ENCODE measurements at places on chromosomes 5 and 9.
A peak's percentile ranks its signal among the peaks of the same experiment; 100 is the strongest.

DNA sequence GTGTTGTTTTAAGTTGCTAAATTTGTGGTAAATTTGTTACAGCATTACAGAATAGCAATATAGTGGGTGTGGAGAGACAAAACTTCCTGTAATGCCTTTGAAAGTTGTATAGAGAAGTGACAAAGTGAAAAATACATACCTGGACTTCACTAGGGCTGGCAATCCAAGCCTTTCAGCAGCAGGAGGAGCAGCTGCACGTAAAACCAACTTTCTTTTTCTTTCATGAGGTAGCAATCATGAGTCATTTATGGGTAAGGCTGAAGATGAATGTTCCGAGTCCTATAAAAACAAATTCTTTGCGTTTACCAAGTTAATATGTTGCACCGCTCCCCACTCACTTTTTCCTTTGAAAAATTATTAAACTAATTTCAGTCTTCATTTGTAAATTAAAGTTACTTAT is 1138.2 kb downstream of the TAF11L14 start:
- no peak for DNase-seq

DNA sequence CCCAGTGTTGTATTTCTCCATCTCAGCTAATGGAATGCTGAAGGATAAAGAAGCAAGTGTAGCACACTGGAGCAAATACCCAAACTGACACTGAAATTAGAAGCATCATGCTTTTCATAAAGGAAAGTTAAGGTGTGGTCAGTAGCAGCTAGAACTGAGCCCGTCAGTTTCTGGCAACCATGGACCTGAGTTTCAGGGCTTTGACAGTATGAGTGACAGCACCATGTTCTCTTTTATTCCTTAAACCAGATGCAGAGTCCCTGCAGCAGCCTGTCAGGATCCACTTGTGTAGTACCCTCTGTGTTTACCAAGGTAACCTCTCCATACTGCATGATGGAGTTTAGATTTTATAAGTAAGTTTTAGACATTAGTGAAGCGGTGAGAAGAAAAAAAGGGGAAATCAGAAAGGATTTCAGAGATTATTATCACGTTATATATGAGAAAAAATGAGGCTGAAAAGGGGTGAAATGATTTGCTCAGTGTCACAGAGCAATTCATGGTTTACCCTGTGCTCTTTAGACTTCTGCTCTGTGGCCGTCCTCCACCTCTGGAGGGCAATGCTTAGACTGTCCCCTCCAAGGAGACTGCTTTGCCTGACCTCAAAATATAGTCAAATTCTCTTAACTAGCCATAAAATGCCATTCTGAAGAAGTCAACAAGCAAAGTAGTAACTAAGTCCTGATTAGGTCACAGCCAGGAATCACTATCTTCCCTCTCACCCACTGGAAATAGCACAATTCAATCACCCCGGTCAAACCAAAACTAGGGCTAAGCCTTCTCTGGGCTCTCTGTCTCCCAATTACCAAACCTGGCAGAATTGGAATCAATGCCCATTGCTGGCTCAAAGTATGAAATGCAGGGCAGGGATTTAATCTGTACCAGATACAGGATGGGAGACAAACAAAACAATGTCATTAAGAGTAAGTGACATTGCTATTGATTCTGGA is 10.5 kb upstream of the MYOT start:
- DNase-seq: no peak

GRCh38 chr9:35791297-35791921 is at the start of gene NPR2:
TSS of gene NPR2 (plus strand) at chr9:35791591. CDS start at chr9:35792409, 818 bp downstream.
- no peak for DNase-seq

DNA sequence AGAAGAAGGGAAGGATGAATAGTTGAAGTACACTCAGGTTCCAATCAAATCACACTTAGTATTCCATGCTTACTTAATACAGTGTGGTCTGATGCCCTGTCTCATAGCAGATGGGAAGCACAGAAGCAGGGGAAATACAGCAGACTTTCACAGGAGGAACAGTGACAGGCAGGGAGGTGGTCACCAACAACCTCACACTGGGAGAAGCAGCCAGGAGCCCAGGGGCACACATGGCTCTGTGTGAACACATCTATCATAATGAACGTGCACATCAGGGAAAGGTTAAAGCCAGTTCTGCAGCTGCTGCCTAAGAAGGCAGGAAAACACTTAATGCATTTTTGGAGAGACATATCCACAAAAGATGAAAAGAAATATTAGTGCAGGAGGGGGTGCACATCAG is 312.3 kb downstream of the MED10 start:
- no peak for DNase-seq

DNA sequence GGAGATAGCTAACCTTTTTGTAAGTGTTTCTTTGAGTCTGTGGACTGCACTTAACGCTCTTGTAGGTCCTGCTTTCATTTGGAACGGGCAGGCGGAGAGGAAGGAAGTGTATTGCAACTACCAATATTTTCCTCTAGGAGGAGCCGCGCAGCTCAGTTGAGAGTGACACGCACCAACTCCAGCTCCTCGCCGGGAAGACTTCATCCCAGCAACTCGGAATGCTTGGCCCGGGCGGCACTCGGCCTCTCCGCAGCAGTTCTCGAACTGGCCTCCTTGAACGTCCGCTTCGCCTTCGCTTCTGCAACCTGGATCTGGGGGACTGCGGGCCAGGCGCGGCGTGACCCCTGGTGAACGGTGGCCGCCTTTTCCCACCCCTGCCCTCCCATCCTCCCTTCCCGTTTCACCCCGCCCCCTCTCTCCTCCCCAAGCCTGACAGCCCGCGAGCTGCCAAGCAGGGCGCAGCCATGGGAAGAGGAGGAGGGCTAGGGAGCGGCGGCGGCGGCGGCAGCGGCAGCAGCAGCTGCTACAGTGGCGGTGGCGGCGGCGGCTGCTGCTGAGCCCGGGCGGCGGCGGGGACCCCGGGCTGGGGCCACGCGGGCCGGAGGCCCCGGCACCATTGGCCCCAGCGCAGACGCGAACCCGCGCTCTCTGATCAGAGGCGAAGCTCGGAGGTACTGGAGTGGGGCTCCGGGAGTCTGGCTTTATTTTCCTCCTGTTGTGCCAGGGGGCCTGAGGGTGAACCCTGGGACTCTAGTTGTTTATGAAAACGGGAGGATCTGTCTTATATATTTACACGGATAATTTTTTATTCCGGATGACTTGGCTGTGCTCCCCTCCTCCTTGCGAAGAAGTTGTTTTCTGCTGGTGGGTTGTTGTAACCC is at the start of gene GHR:
TSS of gene GHR (plus strand) at position 155 of the 881 bp plus-strand sequence. CDS start 142,436 bp downstream, outside the sequence.
- DNase-seq: peak; percentile 5

- no peak for DNase-seq
These were observed 96.1 kb upstream of the SGCD start for GRCh38 chr5:156230887-156231286.

- no peak for DNase-seq
These were observed 97.1 kb upstream of the ZNF608 start for GRCh38 chr5:124843596-124843899.

- DNase-seq: no peak
These were observed 471.3 kb downstream of the MTRR start for GRCh38 chr5:8340261-8340660.
